Mammary epithelial cell (primary cell): ENCODE measurements at places on chromosomes 1 and 21.

DNA sequence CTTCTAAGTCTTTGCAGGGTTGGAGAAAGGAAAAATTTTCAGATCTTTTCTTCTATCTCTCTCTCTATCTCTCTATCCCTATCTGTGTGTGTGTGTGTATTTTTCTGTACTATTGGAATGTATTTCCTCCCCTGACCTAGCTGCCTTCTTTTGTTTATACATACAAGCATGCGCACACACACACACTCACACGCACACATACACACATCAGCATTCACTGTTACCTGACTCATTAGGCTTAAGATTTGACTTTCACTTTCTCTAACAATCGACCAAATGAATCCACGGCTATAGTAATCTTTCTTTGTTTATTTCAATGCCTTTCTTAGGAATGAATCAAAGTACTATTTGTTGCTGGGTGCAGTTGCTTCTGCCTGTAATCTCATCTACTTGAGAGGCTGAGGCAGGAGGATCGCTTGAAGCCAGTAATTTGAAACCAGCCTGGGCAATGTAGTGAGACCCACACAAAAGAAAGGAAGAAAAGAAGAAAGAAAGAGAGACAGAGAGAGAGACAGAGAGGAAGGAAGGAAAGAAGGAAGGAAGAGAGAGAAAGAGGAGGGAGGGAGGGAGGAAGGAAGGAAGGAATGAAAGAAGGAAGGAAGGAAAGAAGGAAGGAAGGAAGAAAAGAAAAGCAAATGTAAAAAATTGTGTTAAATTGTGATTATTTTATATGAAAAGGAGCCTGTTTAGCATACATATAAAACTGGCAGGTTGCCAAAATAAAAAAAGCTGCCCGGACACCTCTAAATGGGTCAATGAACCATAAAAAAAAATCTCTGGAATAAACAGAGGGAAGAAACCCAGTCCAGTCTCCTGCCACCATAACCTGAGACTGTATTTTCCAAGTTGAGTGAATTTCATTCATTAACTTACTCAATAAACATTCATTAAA, 206.8 kb downstream of the ZNF326 start:
- peak; percentile 2 for DNase-seq

DNA sequence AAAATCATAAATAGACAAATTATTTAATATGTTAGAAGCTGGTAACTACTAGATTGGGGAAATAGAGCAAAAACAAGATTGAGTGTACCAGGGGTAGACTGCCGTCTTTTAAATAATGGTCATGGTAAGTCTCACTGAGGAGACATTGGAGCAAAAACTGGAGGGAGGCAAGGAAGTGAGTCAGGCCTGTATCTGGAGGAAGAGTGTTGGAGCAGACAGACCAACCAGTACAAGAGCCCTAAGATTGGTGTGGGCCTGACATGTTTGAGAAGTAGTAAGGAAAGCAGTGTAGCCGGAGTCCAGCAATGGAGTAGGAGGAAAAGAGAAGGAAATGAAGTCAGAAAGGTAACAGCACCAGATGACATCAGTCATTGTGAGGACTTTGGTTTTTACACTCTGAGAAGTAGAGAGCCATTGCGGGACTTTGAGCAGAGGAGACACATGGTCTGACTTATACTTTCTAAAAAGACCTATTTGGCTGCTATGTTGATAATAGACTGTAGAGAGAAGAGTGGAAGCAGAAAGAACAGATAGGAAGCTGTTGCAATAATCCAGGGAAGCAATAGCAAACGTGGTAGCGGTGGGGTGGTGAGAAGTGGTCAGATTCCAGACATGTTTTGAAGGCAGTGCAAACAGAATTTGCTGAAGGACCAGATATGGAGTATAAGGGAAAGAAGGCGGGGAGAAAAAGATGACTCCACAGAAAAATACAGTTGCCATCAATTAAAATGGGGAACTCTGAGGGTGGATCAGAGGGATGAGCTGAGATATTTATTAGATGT, 44.7 kb upstream of the GJA5 start:
- no peak for DNase-seq

GRCh38 chr1:55071477-55071876, 32.1 kb downstream of the PCSK9 start:
- peak; percentile 46 for DNase-seq

- DNase-seq, result no peak
Observed at GRCh38 chr1:205545001-205545919, 40.8 kb downstream of the CDK18 start.

DNA sequence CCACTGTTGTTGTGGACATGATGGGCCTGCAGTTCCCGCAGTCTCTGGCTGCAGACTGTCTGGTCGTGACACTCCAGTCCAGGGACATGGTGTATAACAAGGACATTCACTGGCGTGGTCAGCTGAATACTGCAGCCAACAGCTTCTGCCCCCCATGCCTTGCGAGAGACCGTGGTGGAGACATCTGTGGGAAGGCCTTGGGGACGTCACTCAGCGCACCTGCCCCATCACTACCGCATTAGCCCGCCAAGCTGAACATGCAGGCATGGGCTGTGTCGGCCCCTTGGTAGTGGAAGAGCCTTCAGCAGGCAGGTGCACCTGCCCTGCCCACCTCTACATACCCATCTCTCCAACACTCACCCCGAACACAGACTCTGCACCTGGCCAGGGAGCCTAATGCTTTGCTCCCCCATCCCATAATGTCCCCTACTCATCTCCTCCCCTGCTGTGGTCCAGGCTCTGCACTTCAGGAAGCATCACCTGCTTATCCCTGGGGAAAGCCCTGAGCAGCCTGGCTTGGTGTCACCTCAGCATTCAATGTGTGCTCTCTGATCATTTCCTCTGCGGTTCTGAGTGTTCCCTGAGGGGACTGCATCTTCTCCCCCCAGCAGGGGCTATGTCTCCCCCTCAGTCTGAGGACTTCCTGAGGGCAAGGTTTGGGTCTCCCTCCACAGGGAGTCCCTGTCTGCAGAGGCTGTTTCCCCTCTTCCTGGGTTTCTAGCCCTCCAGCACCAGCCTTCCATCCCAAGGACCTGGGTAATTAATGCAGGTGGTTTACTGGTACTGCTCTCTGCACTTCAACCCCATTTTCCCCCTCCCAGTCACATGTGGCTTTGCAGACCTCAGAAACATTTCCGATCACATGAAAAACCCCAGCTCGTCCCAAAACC, 3.2 kb downstream of the PGLYRP4 start:
- no peak for DNase-seq

DNA sequence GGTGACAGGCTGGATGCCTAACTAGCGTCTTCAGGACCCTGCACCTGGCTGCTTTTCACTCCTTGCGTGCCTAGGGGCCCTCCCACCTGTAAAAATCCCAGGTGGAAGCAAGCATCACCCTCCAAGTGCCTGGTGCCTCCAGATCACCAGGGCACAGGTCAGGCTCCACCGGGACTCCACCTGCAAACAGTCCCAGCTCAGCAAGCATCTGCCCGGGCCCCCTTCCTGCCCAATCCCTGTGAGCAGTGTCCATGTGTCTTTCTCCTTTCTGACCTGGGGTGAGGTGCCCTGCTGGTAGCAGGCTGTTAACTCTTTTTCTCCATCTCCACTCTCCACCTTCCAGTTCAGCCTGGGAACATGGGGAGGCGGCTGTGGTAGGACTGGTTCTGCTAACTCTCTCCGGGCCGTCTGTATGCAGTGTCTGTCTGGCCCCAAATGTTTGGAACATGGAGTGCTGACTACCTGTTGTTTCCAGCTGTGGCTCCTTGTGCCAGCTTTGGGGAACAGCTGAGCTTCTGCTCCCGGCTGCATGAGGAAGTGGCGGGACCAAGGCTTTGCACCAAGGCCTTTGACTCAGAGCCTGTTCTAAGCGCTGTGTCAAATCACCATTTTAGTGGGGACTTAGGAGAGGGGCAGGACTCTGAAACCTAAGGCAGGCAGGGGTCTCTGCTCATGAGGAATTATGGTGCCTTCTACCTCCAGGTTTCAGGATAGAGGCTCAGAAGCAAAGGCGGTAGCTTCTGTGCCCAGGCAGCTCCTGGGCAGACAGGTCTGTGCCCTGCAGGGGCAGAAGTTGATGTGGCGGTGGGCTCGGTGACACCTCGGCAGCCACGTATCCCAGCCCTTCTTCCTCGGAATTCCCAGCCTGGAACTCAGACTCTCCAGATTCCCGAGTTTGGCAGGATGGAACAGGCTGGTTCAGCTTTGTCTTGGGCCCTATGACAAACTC, 5.5 kb downstream of the GPR137B start:
- no peak for DNase-seq

GRCh38 chr1:206563367-206564207, 48.7 kb downstream of the EIF2D start:
- DNase-seq, result no peak

GRCh38 chr1:201676197-201676596, 137.3 kb downstream of the NAV1 start:
- no peak for DNase-seq

DNA sequence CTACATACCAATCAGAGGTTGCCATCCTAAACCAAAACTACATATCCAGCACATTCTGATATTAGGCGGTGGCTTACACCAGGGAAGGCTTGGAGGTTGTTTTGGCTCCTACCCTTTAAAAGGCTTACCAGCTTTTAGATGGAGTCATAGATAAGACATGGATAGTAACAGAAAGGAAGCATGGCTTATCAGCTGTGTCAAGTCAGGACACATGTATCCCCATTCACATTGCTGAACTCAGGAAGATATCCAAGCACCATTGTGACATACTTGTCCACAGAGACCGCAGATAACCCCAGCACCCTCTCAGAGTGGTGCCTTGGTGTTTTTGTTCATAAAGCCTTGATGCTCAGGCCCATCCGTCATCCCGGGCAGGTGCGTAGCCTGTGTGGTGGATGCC, 39.7 kb downstream of the ADARB1 start:
- no peak for DNase-seq

DNA sequence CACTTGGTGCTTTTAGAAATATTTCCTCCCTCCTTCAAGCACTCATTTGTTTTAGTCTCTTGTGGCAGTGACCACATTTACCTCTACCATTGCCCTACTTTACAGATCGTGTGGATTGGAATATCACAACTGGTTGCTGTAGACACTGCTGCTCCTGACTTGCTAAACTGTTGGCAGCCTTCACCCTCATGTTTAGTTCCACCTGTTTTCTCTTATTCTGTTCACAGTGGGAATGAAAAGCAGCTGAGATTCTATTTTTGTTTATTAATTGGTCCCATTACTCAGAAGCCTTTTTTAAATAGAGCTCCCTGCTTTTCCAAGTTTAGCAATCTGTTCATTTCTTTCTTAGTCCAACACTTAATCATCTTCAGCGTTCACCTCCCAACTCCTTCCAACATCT, 308.9 kb downstream of the RWDD3 start:
- DNase-seq, result no peak

- no peak for DNase-seq
Observed at GRCh38 chr1:62439652-62440371, 3.0 kb downstream of the USP1 start.

DNA sequence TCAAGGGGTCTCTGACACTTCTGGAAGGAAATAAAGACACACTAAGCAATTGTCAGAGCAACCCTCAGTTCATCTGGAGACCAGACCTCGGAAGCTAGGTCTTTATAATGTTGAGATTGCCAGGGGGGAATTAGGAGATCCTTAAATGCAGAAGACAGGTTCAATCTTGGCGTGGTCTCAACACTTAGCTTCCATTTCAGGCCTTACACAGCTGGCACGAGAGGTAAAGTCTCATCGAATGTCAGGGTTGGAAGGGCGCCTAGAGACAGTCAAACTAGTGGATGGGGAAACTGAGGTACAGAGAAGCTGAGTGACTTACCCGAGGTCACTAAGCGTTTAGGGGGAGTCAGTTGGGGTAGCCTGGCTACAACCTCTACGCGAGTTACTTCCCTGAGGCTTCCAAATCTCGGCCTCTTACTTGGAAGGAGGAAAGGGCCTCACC, 562 bp upstream of the EPB41 start:
- no peak for DNase-seq

DNA sequence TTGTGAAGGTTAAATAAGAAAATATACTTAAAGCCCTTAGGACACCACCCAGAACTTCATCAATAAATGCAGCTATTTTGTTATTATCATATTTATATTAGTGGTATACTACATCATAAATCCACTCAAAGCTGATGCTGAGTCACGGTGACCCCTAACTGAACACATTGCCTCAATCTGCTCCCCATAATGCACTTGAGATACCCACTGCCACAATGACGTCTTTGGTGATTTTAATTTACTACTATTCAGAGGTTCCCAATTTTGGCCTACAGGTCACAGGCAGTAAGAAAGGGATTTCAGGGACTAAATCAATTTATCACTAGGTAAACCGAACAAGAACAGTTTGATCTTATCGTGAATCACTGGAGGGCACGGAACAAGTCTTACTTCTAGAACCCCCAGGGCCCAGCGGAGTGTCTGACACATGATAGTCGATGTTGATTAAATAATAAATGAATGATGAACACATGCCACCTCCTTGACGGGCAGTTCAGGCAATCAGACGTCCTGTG, 493 bp upstream of the CHD1L start:
- DNase-seq, result no peak

DNA sequence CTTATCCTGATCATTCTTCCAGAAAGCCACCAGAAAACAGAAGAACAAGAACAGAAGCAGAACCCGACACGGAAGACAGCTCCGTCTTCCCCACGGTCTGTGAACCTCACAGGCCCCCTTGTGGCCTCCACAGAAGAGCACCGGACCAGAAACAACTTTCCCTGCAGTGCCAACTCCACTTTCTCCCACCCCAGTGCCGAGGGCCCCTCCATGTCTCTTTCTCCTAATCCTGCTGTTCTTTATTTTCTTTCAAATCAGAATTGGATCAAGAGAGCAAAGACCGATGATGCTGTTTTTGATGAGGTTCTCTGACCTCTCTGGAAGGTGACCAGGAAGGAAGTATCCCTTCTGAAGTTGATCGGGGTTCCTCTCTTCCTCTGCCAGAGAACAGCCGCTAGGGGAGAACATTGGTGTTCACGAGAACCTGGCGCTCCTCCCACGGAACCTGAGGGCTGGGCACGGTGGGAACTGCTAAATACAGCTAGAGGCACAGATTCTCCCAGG, 58.9 kb upstream of the CTTNBP2NL start:
- DNase-seq, result peak; percentile 53

GRCh38 chr1:83954166-83954823, 44.6 kb downstream of the TTLL7 start:
- no peak for DNase-seq

DNA sequence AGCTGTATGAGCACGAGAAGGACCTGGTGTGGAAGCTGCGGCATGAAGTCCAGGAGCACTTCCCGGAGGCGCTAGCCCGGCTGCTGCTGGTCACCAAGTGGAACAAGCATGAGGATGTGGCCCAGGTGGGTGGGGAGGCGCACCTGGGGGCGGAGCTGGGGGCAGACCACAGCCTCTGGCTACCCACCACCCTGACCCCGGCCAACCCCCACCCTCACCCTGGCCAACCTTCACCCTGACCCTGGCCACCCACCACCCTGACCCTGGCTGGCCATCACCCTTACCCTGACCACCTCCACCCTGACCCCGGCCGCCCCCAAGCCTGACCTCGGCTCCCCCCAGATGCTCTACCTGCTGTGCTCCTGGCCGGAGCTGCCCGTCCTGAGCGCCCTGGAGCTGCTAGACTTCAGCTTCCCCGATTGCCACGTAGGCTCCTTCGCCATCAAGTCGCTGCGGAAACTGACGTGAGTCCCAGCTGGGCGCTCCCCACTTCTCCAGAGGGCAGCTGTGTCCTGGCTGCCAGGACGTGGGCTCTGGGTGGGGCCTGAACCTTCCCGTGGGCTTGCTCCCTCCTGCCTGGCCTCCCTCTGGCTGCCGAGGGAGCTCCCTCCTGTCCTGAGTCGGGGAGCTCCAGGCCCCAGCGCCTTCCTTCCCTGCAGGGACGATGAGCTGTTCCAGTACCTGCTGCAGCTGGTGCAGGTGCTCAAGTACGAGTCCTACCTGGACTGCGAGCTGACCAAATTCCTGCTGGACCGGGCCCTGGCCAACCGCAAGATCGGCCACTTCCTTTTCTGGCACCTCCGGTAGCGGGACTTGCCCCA, 69.5 kb downstream of the PIK3CD start:
- DNase-seq, result peak; percentile 89
